ENCODE measurements at places on chromosomes 1 and 21. TPM values are rescaled to one million over a fixed set of nuclear protein-coding genes. Genes with fewer than 3 reads are reported as not detected.

Gene ZSWIM5
- total RNA-seq, result 7.2 TPM

Gene CLCNKB
- 1.0 TPM for total RNA-seq

Gene FAM163A
- not detected for total RNA-seq

Gene OR2L2
- total RNA-seq, result not detected

Gene PLA2G2F
- 0.23 TPM for total RNA-seq

Gene FAM43B
- total RNA-seq, result 0.85 TPM

Data from prostate gland (tissue), 2 donors.